ENCODE measurements at places on chromosomes 2 and 18.
A peak's percentile ranks its signal among the peaks of the same experiment; 100 is the strongest.

DNA sequence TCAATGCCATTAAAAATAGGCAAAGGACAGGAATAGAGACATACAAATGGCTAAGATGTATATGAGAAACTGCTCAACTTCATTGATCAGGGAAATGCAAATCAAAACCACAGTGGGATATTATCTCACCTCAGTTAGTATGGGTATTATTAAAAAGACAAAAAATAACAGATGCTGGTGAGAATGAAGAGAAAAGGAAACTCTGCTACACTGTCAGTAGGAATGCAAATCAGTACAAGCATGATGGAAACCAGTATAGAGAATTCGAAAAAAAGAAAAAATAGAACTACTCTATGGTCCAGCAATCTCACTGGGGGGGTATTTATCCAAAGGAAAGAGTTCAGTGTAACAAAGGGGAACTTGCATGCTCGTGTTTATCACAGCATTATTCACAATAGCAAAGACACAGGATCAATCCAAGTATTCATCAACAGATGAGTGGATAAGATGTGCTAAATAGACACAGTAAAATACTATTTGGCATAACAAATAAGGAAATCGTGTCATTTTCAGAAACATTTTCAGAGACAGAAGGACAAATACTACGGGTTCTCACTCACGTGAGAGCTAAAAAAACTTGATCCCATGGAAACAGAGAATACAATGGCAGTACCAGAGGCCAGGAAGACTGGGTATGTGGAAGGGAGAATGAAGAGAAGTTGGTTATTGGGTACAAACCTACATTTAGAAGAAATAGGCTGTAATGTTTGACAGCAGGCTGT is 60.6 kb downstream of the CCDC74A start:
- DNase-seq = no peak

GRCh38 chr2:223932816-223933800 is 12.0 kb downstream of the WDFY1 start:
- no peak for DNase-seq

DNA sequence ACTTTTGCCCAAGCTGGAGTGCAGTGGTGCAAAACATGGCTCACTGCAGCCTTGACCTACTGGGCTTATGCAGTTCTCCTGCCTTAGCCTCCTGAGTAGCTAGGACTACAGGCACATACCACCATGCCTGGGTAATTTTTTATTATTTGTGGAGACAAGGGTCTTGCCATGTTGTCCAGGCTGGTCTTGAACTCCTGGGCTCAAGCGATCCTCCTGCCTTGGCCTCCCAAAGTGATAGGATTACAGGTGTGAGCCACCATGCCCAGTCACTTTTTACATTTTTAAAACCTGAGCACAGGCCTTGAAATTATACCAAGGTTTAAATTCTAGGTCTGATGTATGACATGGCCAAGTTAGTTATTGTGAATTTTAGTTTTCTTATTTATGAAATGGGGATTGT is 18.2 kb downstream of the SMAD4 start:
- no peak for DNase-seq

GRCh38 chr2:20027705-20028434 is 15.4 kb upstream of the MATN3 start:
- no peak for DNase-seq

DNA sequence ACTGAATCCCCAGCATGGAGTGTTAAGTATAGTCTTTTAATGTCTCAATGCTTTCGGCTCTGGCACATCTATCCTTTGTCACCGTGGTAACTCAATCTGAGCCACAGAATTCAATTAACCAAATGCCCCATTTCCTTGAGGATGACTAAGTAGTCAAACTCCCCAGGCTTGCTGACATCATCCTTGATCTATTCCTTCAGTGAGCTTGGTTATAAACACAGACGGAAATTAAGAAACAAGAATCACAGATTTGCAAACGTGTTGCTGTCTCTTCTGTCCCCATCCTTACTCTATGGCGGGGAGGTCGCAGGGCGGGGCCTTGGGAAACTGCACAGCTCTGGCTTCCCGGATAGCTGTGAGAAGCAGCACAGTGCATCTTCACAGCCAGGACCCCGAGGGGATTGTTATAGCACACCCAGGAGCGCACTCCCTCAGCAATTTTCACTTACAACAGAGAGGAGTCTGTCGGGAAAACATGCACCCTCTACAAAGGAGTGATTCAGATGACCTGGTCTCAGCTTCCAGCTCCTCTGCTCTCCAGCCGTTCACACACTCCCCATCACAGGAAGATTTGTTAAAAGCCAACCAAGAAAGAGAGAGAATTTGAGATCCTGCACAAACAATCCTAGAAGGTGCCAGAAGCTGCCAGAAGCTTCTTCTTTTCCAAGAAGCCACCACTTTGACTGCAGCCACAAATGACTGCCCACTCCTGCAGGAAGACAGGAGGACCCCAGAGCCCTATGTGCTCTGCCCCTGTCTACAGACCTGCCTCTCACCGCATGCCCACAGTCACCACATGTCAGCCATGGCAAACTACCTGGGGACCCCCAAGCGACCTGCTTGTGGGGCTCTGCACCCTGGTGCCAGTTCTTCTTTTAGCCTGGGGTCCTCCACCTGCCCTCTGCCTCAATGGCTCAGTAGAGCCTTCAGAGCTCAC is 44.9 kb upstream of the YWHAQ start:
- peak; percentile 97 for DNase-seq

GRCh38 chr18:25873833-25874232 is 216.6 kb downstream of the SS18 start:
- DNase-seq = no peak

GRCh38 chr2:50575232-50575631 is 456.7 kb downstream of the NRXN1 start:
- no peak for DNase-seq

DNA sequence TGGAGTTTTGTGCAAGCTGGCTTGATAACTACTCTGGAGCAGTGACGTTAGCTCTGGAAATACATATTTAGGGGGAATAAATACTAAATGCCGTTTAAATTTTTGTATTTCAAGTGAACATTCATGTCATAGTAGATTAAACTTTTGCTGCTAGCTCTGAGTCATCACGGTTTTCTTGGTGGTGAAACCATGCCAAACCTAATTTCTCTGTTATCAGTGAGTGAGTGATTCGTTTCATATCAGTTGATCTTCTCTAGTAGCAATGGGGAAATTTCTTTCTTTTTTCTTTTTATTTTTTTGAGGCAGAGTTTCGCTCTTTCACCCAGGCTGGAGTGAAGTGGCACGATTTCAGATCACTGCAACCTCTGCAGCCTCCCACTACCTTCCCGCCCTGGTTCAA is 211.1 kb downstream of the PTPRM start:
- peak; percentile 45 for DNase-seq

- no peak for DNase-seq
These were observed 136.9 kb downstream of the PTGR3 start for GRCh38 chr18:75071866-75072671.

- DNase-seq = no peak
These were observed 96.6 kb downstream of the RHBDD1 start for GRCh38 chr2:226932443-226932842.

GRCh38 chr2:28364610-28365009 is 28.0 kb upstream of the FOSL2 start:
- DNase-seq = peak; percentile 34

All from RCC 7860 (cell line).